ENCODE measurements at places on chromosomes 4 and X.

DNA sequence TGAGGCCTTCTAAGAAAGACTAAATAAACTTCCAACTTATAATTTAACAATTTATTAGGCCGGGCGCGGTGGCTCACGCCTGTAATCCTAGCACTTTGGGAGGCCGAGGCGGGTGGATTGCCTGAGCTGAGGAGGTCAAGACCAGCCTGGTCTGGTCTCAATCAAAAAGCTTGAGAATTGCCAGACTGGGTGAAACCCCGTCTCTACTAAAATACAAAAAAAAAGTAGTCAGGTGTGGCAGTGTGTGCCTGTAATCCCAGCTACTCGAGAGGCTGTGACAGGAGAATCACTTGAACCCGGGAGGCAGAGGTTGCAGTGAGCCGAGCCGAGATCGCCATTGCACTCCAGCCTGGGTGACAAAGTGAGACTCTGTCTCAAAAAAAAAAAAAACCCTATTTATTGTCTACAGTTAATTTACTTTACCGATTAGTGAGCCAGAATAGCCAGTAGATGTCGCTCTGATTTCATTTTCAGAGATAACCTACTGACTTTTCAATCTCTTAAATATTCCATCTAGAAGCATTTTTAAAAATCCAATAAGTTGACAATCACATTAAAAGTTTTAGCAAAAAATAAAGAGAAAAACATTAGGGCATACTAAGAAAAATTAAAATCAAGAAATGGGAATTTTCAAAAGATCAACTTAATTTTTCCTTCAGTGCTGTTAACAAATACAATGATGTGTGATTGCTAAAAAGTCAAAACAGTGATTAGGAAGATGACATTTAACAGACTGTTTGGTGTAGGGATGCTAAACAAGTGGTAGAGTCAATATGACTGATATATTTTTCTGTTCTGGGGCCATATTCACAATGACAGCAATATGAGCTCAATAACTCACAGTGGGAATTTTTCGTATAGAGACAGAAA, 4.3 kb upstream of the SHROOM3 start:
- DNase-seq, result no peak

- no peak for DNase-seq
These were observed 2.1 kb downstream of the PPP3CA start for GRCh38 chr4:101345271-101345595.

DNA sequence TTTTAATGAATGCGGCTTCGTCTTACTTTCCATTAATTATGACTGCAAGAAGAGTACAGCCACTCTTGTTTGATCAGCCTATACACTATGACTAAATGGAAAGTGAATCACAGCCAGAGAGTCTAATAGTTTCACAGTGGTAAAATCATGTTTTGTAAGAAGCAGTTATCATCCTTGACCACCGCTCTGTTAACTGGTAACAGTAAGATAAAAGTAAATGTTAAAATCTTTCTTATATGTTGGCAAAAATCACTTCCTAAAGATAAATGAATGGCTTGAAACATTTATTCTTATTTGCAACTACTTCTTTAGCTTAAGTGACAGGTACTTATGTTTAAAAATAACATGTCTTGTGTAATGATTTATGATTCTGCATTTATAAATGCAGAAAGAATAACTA, 13.2 kb downstream of the GALNT7 start:
- DNase-seq, result no peak

DNA sequence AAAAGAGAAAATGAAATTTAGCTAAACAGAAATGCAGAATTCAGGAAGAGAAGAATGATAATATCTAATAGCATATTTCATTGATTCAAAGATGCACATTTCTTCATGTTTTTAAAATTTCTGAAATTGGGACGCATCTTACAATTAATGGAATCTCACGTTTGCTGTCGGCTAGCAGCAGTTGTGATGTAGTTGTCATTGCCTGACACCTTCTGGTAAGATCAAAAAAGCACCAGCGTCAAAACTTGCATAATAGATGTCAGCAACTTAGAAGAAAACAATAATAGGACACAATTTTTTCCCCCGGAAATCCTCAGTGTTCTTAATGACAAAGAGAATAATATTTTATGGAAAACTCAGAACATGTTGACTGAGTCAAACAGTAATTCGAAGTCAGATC, 29.8 kb upstream of the SLC7A3 start:
- DNase-seq, result no peak

DNA sequence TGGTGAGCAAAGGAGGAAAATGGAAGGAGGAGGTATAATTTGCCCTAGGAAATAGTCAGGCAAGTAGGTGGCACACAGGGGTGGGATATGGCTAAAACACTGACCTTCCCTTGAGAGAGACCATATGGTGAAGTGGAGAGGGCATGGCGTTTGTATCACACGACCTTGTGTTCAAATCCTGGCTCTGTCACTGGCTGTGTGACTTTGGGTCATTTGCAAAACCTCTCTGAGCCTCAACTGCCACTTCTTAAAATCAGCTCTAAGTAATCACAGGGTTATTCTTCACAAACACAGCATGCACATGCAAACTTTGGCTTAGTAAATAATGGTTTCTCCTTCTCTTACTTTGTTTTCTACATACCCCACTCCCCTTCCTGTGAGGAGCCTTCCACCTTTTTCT, 8.7 kb downstream of the PDGFRA start:
- no peak for DNase-seq

- DNase-seq, result no peak
These were observed 31.7 kb upstream of the MFAP3L start for GRCh38 chr4:170057866-170058265.

DNA sequence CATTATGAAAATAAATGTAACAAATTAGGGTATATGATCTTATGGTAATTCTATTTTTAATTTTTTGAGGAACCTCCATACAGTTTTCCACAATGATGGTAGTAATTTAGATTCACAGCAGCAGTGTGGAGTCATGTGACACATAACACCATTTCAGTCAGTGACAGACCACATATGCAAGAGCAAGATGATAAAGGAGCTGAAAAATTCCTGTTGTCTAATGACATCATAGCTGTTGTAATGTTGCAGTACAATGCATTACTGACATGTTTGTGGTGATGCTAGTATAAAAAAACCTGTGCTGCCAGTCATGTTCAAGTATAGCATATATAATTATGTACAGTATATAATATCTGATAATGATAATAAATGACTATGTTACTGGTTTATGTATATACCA, 28.5 kb downstream of the EMCN start:
- no peak for DNase-seq

DNA sequence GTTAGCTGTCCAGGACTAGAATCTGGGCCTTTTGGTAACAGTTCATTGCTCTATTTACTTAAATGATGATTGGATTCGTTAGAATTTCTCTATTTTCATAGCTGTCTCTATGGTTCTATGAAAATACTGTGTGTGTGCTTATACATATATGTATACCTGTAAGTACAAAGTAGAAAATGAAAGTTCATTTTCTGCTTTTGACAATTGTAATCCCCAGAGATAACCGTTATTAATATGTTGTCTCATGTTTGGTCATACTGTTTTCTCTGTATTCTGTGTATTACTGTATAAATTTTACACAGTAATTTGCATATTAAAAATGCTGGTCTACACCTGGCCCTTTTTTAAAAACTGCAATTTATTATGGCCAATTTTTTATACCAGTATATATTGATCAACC, 55.4 kb downstream of the CLCN3 start:
- DNase-seq, result no peak

DNA sequence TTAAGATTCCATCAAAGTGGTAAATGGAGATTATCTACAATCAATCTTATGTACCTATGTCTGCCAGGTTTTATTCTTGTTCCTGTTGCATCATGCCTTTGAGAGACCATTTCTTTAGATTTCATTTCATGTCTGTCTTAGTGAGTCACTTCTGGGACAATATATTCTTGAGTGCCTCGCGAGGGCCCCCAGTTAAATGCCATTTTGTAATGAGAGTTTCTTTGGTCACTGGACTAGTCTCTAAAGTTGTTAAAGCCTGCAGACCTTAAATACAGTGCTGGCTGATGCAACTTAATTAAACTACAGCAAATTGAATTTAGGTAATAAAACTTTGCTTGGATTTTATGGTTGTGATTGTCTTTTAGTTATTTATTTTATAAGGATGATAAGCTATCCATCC, 87.2 kb upstream of the PITX2 start:
- no peak for DNase-seq

- DNase-seq, result no peak
These were observed 609.3 kb upstream of the IGFBP7 start for GRCh38 chr4:57719456-57719855.

DNA sequence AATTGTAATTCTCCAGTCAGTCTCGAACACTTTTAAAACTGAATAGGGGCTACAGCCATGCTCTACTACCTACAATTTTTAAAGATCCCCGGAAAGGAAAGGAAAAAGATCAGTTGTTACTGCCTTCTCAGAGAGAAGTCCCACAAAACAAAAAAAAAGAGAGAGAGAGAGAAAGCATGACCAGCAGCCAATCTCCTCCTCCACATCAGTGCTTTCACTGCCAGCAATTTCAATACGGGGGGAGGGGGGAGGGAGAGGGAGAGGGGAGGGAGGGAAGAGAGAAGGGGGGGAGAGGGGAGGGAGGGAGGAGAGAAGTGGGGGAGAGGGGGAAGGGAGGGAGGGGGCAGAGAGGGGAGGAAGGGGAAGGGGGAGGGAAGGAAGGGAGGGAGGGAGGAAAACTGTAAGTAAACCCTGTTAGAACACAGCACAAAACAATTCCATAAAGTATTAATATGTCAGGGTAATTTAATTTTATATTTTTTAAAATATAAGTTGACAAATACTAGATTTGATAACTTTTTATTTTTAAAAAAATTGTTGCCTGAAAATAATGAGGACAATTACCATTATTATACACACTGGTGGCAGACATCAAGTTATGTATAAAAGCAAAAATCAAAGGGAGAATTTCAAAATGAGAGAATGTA, 108.0 kb downstream of the LRBA start:
- DNase-seq, result no peak

- no peak for DNase-seq
These were observed 32.5 kb downstream of the TLL1 start for GRCh38 chr4:165905405-165906027.

GRCh38 chr4:67604749-67605148, 46.2 kb downstream of the STAP1 start:
- DNase-seq, result no peak

DNA sequence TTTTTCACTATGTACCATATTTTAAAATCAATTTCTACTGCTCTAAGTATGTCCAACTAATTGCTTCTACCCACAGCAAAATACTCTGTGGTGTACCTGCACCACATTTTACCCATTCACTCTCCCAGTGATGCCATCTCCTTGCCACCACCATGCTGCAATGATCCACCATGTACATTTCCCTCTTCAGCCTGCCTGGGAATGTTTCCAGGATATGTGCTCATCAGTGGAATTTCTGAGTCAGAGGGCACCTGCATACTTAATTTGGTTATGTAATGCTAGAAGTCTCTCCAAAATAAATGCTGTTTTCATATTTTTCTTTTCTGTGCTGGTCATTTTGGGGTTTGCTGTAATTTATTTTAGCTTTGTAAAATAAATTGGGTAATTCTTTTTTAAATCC, 33.2 kb upstream of the OCIAD2 start:
- DNase-seq, result no peak

DNA sequence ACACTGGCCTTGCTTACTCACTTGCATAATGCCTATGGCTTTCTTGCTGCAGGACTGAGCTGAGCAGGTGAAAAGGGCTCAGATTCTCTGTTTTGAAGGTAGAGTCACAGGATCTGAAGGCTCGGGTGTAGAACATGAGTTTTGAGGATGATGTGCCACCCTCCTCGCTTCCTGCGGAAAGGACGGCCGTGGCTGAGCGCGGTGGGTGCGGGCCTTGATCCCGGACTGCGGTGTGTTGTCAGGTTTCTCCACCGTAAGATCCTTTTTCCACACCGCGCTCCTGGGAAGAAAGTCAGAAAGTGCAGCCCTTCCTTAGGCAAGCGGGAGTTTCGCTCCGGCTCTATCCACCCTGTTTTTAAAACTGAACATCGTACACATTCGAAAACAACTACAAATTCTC, 36.2 kb downstream of the ZFP42 start:
- no peak for DNase-seq

- no peak for DNase-seq
These were observed 107.6 kb downstream of the DCTD start for GRCh38 chr4:182809417-182810102.

DNA sequence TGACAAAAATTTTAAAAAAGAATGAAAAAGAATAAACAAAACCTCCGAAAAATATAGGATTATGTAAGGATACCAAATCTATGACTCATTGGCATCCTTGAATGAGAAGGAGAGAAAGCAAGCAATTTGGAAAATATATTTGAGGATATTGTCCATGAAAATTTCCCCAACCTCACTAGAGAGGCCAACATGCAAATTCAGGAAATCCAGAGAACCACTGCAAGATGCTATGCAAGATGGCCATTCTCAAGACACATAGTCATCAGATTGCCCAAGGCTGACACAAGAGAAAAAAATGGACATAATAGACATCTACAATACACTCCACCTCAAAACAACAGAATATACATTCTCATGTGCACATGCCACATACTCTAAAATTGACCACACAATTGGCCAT, 135.9 kb upstream of the SPANXB1 start:
- no peak for DNase-seq

DNA sequence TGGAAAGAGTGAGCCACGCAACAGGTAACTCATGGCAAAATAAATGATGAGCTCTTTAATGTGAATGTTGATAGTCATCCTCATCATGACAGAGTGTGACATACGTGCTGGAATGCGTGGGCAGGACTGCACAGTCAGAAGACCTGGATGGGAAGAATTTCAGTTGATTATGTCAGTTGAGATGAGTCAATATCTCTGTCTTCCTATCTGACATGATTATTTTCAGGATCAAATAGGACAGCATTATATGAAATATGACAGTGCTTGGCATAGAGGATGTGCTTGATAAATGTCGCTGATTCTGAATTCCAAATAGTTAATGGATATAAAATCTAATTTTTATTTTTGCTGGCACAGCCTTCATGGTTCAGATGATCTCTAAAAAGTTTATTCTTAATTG, 95.1 kb downstream of the IL15 start:
- DNase-seq, result no peak

DNA sequence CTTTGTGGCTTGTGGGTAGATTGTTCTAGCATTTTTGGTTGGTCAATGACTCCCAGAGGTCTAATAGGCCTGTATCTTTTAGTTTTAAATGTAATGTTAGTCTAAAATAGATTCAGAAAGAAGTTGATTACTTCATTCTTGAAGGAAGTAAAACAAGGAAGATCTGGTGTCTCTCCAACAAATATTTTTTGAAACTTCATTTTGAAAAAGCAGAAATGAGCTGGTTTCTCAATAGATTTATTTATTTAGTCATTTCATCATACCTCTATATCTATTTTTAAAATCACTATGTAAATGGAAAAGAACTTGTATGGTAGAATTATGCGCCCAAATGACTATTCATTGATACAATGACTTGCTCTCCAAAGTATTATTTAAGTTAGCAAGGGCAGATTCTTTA, 7.2 kb downstream of the HTR2C start:
- DNase-seq, result no peak

All from CD4-positive, alpha-beta T cell (primary cell).